ENCODE measurements at places on chromosomes 3 and 15.
A peak's percentile ranks its signal among the peaks of the same experiment; 100 is the strongest.

GRCh38 chr3:191428177-191428576 is 32.8 kb upstream of the PYDC2 start:
- no peak for DNase-seq

GRCh38 chr15:40470423-40471104 is at the start of gene CHST14:
TSS of gene CHST14 (plus strand) at chr15:40470984. CDS start at chr15:40471214, 230 bp downstream.
- DNase-seq: peak; percentile 91

- no peak for DNase-seq
Observed at GRCh38 chr3:4583416-4583815, 90.3 kb downstream of the ITPR1 start.

DNA sequence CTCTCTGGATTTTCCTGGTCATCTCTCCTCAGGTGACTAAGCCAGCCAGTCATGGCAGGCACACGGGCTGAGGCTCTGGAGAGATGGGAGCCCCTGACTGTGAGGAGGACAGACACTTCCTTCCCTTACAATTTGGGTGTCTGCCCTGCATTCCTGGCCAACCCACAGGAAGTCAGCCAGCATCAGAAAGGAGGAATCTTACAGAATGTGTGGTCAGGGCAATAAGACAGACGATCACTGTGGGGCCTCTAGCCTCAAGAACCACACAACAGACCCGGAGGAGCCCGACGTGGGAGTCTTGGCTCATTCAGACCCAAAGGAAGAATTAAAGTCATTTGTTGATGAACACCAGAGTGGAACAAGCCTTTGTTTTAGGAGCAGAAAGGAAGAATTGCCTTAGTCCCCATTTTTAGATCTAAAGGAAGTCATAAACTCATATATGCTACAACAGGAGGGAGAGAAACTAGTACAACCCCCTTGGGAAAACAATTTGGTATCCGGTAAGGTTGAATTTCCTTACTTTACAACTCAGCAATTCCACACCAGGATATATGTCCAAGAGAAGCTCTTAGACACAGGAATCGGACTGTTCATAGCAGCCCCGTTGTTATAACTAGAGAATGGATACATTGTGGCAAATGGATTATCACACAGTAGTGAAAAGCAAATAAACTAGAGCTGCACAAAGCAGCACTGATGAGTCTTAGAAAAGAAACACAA is 62.2 kb downstream of the ABTB1 start:
- peak; percentile 45 for DNase-seq
